ENCODE measurements at places on chromosomes 1 and 21.
A peak's percentile ranks its signal among the peaks of the same experiment; 100 is the strongest.

GRCh38 chr1:183313063-183313462 lies 105.1 kb downstream of the NMNAT2 start:
- DNase-seq, result no peak

GRCh38 chr1:228143480-228144192 lies 3.6 kb downstream of the GUK1 start:
- DNase-seq, result no peak

- DNase-seq, result peak; percentile 33
Measured at GRCh38 chr1:113390871-113391648, 745 bp downstream of the MAGI3 start.

DNA sequence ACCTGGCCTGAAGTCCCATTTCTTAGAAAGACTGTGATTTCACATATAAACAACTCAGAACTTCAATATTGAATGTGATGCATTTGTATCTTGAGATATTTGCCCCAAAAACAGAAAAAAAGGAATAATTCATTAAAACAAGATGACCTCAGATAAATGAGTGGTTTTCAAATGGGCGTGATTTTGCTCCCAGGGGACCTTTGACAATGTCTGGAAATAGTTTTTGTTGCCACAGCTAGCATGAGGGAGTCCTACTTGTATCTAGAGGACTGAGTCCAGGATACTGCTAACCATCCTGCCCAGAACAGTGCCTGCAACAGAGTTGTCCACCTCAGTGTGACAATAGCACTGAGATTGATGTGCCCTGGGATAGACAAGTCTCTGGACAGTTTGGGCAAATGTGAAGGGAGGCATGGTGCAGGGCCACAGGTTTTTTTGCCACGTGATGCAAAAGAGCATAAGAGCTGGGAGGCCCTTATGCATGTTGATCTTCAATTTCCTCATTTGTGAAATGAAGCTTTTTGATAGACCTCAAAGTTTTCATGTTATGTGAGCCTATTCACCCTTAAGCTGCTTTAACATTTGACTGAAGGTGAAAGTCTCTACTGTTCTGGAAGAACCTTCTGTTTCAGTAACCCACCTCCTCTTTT lies 46.2 kb downstream of the MAP3K7CL start:
- DNase-seq, result no peak

- DNase-seq, result no peak
Measured at GRCh38 chr1:176800978-176801513, 338.1 kb downstream of the PAPPA2 start.

GRCh38 chr1:175810305-175810704 lies 66.9 kb upstream of the TNR start:
- no peak for DNase-seq

DNA sequence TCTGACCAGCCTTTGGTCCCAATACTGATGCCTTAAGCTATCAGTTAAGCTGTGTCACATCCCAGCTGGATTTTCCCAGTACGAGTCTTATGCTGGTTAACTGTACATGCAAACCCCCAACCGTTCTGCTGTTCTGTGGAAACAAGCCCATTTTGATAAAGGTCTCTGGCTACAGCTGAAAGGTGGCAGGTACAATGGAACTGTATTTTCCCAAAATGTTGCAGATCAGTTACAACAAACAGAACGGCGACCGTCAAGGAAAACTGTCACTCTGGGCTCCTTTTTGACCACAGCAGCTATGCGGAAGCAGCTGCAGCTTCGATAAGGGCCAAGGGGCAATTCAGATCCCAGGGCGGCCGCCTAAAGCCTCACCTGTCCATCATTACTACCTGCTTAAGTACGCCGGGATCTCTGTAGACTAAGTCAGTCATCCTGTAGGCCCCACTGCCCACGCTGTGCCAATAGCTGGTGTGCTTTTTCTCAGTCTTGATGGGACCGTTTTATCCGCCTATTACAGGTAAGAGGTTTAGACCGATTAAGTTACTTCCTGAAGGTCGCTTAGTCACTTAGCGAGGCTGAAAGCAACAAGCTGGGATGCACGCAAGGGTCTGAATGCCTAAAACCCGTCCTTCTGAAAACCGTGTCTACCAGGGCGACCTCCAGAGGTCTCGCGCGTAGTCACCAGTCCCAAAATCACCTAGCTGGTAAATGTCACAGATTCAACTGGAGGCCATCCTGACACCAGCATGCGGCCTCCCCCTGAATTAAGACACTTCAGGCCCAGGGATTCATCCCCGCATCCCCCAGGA lies 11.1 kb upstream of the RAB42 start:
- peak; percentile 26 for DNase-seq

DNA sequence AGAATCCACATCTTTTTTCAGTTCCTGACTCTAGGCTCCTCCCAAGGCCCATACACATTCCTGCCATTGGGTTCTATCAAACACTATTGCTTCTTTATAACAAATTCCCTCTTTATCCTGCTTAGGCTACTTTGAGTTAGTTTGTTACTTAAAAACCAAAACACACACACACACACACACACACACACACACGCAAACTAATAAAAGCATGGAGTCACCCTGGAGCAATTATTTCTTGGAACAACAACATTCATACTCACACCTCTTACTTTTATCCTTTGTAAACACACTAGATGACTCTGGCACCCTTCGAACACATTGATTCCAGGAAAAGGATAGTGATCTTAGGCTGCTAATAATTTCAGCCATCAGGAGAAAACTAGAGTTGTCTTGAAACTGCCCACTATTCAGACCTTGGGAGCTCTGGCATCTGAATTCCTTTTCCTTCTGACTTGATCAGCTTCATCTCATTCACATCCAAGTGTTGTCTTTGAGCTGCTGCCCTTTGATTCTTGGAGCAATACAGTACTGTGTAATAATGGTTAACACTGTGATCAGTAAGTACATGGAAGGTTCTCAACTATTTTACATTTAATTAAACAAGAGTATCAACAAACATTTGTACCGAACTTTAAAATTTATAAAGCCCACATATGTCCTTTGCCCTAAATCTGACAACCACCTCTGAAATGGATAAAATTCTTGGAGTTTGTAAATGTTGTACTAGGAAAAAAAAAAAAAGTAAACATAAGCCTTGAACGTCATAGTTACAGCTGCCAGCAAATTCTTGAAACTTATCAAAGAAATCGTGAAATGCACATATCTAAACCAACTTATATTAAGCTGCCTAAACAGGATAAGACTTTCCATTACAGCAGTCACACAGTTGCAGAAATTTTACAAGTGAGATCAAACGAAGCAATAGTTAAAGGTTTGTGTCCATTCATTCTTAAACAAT lies 2.8 kb upstream of the SEC22B start:
- DNase-seq, result peak; percentile 46

DNA sequence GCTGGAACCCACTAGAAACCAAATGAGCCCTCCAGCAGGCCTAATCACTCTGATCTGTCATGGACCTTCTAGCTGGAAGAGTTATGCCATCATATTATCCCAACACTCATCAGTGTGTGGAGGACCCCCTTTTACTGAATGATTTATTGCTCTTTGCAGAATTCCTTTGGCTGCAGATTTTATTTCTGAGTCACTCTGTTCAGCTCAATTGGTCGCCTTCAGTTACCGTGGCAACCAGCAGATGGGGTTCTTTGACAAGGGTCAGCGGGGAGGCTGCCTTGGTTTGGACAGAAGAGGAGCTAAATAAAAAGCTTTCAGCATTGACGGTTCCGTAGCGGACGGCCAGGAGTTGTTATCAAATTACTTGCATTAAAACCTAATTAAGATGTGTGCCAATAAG lies 220.1 kb downstream of the SDCCAG8 start:
- DNase-seq, result no peak

- DNase-seq, result no peak
Measured at GRCh38 chr21:39079617-39080016, 103.6 kb downstream of the PSMG1 start.

GRCh38 chr1:66276218-66276617 lies 257.7 kb upstream of the SGIP1 start:
- DNase-seq, result no peak

GRCh38 chr1:111988743-111989453 lies 570 bp downstream of the KCND3 start:
- DNase-seq, result peak; percentile 15

DNA sequence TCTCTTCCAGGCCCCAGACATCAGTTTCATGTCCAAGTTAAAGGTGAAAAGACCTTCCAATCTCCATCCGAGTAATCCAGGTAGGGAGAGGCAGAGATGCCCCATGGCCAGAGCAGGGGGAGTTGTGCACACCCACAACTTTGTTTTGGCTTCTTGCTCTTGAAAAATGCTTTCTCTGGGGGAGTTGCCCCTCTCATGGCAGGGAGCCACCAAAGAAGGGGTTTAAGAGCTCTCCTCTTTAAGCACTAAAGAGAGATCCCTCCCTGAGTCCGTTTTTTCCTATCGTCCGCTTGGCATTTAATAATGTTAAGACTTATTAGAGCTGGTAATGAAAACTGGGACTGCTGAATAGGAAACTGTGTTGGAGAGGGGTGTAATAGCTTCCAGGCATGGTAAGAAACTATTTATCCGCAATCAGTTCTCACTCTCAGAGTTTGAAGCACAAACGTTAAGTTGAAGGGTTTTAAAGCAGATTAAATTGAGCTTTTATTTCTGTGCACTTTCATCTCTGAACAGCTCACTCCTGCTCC lies 8.3 kb downstream of the PAX7 start:
- DNase-seq, result no peak

- no peak for DNase-seq
Measured at GRCh38 chr1:192453360-192453992, 122.1 kb upstream of the RGS1 start.

- DNase-seq, result no peak
Measured at GRCh38 chr21:36881228-36881627, 85.2 kb downstream of the HLCS start.

- DNase-seq, result no peak
Measured at GRCh38 chr1:205791568-205792180, 16.4 kb upstream of the RAB29 start.

- DNase-seq, result no peak
Measured at GRCh38 chr1:214767221-214767620, 164.2 kb downstream of the CENPF start.

- no peak for DNase-seq
Measured at GRCh38 chr1:180211860-180212229, 18.2 kb upstream of the LHX4 start.

GRCh38 chr1:22245726-22246125 lies 102.8 kb upstream of the WNT4 start:
- no peak for DNase-seq

DNA sequence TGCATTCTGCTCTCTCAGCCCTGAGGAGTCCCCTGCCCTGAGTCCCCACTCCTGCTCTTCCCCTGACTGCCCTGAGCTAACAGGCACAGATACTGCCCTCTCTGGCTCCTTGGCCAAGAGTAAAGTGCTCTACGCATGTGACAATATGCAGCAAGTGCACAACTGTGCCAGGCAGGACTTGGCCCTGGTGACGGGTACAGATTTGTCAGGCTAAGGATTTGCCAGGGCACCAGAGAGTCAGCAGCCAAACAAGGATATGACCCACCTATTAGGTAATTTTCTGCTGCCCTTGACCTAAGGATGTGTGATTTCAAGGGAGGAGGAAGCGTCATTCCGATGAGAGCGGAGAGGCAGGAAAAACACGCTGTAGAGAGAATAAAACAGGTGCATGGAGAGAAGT lies 339.0 kb downstream of the PTPRU start:
- DNase-seq, result no peak

- DNase-seq, result no peak
Measured at GRCh38 chr1:117188170-117188815, 22.4 kb downstream of the VTCN1 start.

GRCh38 chr1:36924282-36924811 lies 110.0 kb downstream of the GRIK3 start:
- DNase-seq, result peak; percentile 5

DNA sequence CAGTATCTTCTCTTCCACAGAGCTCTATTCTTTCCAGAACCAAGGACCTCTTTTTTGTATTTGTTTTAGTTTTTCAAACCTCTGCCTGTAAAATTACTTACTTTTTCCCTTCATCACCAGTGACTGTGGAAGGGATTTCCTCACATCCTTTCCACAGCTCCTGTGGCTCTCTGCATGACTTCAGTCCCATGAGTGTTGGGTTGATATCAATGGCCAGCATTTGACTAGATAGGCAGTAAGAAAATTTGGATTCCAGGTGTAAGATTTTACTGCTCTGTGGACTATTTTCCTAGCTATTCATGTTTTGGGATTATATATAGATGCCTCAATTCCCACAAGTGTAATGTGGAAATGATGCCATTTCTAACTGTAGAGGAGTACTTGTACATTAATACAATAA lies 171.5 kb upstream of the PTBP2 start:
- no peak for DNase-seq

DNA sequence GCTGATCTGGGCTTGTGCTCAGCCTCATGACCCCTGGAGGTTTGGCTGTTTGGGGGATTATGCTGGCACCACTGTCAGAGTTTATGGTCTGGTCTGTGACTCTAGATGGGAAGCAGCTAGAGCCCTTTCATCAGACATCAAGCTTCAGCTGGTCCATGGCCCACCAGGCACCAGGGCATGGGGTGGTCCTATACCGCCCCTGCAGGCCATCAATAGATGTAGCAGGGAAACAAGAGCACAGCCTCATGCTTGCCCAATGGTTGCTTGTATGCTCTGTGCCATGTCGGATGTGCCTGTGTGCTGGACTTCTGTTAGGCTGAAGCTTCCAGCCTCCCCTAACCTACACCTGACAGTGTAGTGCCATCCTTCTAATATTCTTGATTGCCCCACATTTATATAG lies 71.1 kb upstream of the CD34 start:
- no peak for DNase-seq

GRCh38 chr1:110048923-110049601 lies 14.6 kb downstream of the STRIP1 start:
- no peak for DNase-seq

- DNase-seq, result no peak
Measured at GRCh38 chr1:197664391-197664790, 110.9 kb downstream of the DENND1B start.

DNA sequence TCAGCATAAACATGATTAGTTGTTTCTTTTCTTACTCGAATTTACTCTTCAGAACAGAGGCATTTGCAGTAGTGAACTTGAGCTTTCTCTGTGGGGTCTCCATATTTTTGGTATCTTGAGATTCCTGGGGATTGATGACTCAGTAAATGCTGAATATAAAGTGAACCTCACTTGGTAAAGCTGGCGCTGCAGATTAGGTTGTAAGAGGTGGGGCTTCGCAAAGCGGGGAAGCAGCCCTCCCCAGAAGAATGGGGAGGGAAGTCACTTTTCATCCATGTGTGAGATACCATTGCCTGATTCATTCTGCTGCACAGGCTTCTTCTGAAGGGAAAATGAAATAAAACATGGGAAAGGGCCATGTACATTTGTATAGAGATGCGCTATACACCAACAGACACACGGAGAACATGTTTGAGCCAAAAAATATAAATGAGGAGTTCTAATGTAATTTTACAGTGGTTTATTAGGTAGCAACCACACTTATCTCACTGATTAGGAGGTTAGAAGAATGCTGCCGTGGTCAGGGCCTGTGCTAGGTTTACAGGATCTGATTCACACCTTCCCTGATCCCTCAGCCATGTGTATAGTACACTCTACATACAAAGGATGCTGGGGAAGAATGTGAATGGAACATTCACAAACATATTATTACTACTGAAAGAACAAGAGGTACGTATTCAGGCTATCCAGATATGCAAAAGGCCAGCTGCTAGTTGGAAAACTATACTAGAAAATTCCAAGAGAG lies 63.5 kb downstream of the DNTTIP2 start:
- DNase-seq, result no peak

Measured in large intestine (tissue), 12 donors.